ENCODE measurements at places on chromosomes 11 and 22.

DNA sequence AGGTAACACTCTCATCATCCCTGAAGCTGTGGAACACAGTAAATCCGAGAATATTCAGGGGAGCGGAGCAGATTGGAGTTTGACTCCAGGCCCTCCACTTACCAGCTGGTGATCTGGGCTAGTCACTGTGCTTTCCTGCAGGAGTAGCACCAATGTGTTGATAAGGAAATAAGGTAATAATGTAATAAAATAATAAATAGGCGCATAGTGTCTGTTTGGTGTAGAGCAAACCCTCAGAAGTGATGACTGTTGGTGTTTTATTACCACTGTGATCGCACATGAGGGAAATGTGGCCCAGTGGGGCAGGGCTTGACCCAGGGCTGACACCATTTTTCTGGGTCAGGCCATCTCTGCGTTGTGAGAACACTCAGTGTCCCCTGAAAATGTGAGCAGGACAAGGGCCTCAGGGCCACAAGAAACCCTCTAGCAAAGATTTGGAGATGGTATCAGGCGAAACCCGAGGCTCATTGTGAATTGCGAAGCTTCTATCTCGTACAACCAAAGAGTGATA, 563.9 kb upstream of the B3GAT1 start:
- DNase-seq: no peak

DNA sequence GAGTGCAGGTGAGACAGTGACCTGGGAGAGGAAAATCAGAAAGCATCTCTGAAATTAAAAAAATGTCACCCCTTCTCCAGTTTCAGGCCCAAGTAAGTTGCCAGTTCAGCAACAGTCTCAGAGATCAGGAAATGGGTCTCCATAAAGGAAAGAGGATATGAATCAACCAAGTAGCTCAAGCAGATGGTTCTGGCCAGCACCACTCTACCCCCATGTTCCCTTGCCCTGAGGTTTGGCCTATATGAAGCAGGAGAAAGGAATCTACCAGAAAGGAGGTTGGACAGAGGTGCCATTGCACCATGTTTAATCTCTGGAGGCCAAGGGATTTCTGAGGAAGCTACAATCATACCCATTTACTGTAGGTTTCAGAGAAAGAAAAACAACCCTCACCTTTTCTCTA, 7.7 kb downstream of the FZD4 start:
- no peak for DNase-seq

GRCh38 chr11:66491315-66491935, 11.2 kb downstream of the DPP3 start:
- no peak for DNase-seq

GRCh38 chr11:96168623-96169022, 174.4 kb downstream of the MAML2 start:
- no peak for DNase-seq

GRCh38 chr11:6576471-6577373, 26.7 kb downstream of the RRP8 start:
- peak; percentile 78 for DNase-seq

GRCh38 chr11:8080069-8080670, 841 bp upstream of the TUB start:
- no peak for DNase-seq

GRCh38 chr11:70580036-70580805, 181.9 kb downstream of the CTTN start:
- DNase-seq: peak; percentile 36

DNA sequence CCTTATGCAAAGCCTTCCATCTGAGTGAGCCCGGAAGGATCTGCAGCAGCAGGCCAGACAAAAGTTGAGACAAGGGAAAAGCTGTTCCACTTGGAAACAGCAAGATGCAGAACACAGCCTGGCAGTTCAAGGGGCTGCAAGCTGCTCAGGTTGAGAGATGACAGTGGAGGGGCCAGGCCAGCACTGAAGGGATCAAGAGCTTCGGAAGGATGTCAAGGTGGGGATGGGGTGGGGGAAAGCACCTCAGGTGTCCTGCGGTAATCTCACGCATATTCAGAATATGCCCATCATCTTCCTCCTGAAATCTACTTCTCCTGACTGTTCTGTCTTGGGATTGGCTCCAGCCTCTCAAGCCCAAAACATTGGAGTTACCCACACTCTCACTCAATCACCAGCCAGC, 35.7 kb downstream of the GAB4 start:
- no peak for DNase-seq

GRCh38 chr11:102763440-102763839, 17.0 kb downstream of the MMP10 start:
- no peak for DNase-seq

DNA sequence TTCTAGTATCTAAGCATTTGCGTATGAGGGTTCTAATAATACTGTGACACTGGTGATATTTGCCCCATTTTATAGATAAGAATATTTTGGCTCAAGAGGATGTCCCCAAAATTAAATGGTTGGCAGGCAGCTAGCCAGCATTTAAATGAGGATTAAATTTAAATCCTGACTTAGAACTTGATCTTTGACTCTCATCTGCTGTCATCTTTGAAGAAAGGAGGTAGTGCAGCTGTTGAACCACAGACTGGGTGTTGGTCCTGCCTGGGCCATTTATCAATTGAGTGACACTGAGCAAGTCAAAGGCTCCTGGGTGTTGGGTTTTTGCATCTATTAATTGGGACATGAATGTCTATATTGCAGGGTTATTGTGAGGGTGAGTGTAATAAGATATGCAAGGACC, 112.3 kb downstream of the INSC start:
- no peak for DNase-seq

DNA sequence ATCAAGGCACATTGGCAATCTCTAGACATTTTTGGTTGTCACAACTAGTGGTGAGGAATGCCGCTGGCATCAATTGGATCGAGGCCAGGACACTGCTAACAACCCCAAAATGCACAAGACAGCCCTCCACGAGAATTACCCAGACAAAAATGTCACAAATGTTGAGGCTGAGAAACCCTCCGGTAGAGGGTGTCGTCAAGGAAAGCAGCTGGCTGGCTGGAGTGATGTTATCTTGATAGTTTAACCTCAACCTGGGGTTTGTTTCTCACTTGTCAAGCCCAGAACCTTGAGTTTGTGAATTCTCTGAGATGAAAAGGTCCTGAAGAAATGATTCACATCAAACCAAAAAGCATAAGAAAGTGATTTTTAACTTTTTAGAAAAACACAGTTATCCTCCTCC, 21.1 kb upstream of the TMPRSS13 start:
- no peak for DNase-seq

DNA sequence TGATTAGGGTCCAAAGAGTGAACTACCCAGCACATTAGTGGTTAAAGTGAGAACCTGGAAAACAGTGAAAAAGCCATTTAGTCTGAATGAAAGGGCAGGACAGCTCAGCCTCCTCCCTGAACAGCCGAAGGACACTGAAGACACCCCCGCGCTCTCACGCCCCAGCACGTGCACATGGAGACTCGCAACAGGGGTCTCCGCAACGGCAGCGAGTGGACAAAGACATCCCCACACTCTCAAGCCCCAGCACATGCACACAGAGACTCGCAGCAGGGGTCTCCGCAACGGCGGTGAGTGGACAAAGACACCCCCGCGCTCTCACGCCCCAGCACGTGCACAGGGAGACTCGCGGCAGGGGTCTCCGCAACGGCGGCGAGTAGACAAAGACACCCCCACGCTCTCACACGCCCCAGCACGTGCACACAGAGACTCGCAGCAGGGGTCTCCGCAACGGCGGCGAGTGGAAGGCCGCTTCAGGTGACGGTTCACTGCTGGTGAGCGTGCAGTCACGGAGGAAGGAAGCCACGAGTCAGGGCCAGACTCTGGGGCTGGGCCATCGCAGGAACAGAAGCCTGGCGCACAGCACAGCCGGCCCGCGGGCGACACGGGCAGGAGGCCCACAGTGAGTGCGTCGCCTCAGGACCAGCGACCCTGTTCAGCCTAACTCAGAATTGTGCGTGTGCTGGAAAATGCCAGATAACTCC, 43.6 kb downstream of the BRD1 start:
- DNase-seq: no peak

- no peak for DNase-seq
These were observed 12.1 kb upstream of the LRRC32 start for GRCh38 chr11:76682684-76683083.

- DNase-seq: no peak
These were observed 17.0 kb upstream of the GRIK4 start for GRCh38 chr11:120494595-120494994.

DNA sequence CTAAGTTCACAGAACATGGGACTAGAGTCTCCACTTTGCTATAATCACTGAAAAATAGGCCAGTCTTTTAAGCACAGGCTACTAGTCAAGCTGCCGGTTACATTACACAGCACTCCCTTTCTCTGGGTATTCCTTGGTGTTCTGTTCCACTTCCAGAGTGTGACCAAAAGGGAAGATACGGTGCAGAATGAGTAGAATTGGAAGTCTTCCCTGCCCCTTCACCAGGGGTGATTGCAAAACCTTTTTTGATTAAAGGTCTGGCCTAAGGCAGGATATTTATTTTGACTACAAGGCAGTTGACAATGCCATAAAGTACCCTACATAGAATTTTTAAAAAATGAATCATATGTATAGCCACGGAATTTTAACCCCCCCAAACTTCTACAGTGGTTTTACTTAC, 59.6 kb upstream of the ADORA2A start:
- DNase-seq: no peak

DNA sequence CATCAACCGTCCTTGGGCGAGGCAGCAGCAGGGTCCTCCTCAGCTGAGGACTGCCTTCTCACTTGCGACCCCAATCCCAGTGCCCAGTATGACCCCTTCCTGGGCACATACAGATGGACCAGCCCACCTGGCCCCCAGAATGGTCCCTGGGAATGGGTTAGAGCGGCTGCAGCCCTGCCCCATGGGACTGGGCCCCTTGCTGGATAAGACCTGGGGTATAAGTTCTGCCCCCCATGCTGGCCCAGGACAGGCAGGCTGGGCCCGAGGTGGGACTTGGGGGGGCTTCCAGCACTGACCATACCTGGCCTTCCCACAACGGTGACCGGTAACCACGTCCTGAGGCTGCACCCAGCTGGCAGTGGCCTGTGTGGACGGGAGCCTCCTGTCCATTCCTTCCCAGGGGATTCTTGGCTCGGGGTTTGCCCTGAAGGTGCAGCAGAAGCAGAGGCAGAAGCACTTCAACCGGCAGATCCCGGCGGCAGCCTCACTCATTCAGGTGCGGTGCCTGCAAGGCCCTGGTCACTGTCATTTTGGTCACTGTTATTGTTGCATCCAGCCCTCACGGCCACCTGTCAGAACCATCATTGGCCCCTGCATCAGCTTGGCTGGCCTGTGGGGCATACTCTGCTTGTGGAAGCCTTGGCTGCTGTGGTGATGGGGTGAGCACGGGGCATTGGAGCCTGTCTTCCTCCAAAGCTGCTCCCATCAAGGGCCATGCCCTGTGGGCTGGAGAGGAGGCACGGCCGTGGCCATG, 114.8 kb downstream of the KCNQ1OT1 start:
- DNase-seq: peak; percentile 48

GRCh38 chr11:115912484-115912945, 408.3 kb upstream of the CADM1 start:
- DNase-seq: no peak

GRCh38 chr11:126899961-126900748, 100.4 kb downstream of the KIRREL3 start:
- no peak for DNase-seq

DNA sequence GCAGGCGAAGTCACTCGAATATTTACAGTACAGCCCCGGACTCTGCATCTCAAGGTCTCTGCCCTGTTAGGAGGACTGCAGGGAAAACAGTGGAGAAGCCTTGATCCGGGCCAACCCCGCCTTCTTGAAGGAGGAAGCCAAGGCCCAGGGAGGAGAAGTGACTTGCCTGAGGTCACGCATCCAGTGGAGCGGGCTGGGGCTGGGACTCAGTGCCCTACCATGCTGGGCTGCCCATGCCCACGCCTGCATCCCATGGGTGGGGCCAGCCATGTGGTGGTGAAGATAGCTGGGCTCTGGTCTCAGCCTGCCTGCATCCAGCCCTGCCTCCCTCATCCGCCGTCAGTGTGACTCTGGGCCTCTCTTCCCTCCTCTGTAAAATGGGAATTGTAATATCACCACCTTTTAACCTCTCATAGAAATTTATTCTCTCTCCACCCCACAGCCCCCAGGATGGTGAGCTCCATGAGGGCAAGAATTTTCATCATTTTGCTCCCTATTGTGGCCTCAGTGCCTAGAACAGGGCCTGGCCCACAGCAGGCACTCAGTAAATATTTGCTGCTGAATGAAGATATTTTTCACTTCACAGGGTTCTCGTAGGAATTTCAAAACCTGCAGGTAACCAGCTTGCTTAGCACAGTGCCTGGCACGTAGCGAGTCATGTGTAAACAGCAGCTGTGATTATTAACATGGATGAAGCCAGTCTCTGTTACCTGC, 57.3 kb downstream of the OTOG start:
- no peak for DNase-seq

DNA sequence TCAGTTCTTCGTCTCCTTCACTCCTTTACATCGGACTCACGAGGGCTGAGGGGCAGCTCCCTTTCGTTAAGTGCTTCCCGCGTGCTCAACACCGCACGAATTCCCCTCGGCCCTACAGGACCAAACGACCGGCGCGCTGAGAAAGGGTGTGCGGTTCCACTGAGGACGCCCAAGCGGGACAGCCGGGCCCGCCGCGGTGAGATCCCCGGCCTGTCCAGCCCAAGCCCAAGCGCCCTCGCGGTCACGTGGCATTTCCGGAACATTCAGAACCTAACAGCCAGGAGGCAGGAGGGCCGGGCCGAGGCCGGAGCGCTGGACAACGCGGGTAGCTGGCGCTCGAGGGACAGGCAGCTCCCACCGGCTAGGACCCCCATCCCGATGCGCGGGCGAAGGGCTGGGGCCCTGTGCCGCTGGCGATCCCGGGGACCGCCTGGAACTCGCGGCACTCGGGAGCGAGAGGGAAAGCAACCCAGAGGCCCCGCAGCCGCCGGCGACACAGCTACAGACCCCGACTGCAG, 737 bp upstream of the STIP1 start:
- DNase-seq: peak; percentile 91

GRCh38 chr11:66189031-66189745, 79.3 kb upstream of the RAB1B start:
- DNase-seq: no peak

DNA sequence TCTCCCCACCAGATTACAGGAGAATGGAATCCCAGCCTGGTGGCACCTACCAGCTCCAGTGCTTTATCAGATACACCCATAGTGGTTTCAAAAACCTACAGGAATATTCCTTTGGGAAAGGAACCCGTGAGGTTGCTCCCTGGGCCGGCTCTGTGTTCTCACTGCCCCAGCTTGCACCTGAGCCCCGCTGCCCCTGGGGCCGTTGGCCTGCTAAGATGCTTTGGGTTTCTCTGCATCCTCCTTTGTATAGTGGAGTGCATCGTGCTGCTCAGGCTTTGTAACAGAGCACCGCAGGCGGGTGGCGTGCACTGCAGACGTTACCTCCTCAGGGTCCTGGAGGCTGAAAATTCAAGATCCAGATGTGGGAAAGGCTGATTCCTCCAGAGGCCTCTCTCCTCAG, 414.1 kb downstream of the BRD1 start:
- DNase-seq: peak; percentile 37

DNA sequence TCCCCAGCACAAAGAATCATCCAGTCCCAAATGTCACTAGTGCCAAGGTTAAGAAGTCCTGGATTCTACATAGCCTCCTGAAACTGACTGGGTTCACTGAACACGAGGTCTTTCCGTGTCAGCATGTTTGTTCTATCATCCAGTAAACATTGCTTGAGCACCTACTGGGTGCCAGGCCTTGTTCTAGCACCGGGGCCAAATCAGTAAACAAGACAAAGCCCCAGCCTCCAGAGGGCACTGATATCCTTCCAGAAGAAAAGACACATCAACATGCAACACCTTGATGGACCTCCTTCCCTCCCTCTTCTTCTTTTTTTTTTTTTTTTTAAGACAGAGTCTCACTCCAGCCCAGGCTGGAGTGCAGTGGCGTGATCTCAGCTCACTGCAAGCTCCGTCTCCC, 26.9 kb downstream of the TPST2 start:
- no peak for DNase-seq

Data from sciatic nerve (tissue), 2 donors.